ENCODE measurements at places on chromosomes 6 and 20.

DNA sequence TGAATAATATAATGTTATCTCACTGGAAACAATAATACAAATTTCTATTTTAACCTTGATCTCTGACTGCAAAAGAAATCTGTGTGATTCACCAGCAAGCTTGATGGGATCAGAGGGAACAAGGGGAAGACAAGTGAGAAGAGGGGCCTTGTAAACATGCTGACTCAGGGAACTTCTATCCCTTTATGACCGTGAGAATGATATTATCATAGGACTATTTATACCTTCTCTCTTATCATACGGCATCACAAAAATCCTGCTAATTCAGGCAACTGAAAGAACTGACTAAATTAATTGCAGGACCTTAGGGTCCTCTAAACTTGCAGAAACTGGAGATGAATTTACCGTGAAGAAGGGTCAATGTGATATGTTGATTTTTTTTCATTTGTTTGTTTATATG lies 173.3 kb downstream of the PTPRK start:
- DNase-seq: no peak

- DNase-seq: no peak
Measured at GRCh38 chr6:13256266-13257001, 71.9 kb downstream of the TBC1D7 start.

DNA sequence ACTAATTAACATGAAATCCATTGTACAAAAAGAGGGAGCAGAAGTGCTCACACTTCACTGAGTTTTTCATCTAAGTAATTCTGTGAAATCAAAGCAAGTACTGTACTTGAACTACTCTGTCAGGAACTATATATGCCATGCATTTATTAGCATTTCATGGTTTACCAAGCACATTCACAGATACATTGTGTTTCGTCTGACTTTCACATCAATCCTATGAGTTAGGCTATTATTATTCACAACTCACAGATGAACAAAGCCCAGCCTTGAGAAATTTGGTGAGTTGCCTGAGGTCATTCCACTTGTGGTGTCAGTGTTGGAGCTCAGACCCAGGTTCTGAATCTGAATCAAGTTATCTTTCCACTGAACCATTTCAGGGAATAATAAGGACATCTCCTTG lies 33.7 kb upstream of the TENT5A start:
- no peak for DNase-seq

DNA sequence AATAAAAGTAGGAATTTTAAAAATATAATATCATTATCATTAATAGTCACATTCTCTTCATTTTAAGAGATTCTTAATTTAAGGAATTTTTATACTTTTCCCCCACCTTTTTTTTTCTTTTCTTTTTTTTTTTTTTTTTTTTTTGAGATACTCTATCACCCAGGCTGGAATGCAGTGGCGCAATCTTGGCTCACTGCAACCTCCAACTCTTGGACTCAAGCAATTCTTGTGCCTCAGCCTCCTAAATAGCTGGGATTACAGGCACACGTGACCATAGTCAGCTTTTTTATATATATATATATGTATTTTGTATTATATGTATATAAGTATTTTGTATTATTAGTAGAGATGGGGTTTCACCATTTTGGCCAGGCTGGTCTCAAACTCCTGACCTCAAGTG lies 457.7 kb downstream of the CDKAL1 start:
- no peak for DNase-seq
